Activated CD4-positive, alpha-beta T cell treated with anti-CD3 and anti-CD28 coated beads, Interleukin-2, amount 10 ng/mL, durations not matched to agents 24 days and 14 days (primary cell): ENCODE measurements at places on chromosomes 16 and 17. TPM values are rescaled to one million over a fixed set of nuclear protein-coding genes. Genes with fewer than 3 reads are reported as not detected.
A peak's percentile ranks its signal among the peaks of the same experiment; 100 is the strongest.

DNA sequence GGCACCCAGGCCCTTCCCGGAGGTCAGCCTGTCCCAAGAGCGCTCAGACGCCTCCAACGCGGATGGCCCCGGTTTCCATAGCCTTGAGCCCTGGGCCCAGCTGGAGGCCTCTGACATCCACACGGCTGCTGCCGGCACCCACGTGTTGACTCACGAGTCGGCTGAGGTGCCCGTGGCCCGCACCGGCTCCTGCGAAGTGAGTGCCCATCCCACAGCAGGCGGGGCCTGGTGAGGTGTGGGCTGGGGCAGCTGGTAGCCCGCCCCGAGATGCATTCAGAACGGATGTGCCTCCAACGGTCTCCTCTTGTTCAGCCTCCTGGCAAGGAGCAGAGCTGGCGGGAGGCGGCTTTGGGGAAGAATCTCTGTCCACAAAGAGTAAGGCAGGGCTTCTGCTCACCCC lies 2.7 kb downstream of the WDR90 start:
- DNase-seq: no peak

DNA sequence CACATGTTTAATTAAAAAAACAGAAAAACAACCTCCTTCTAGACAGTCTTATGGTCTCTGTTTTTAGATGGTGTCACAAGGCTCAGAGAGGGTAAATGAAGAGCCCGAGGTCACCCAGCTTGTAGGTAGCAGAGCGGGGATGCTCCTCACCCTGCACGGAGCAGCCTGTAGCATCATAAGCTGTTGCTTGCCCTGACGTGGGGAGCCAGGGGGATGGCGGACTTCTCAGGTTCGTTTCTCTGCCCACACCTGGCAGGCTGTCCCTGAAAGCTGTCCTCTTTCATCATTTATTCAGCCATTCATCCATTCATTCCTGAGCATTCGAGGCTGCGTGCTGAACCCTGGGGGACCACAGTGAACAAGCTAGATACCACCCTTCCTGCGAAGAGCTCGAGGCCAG lies 75.7 kb upstream of the KSR1 start:
- no peak for DNase-seq

GRCh38 chr17:11901931-11902330 lies 95.3 kb downstream of the ZNF18 start:
- DNase-seq: no peak

Gene CHP2
- total RNA-seq: not detected in 2 replicates

DNA sequence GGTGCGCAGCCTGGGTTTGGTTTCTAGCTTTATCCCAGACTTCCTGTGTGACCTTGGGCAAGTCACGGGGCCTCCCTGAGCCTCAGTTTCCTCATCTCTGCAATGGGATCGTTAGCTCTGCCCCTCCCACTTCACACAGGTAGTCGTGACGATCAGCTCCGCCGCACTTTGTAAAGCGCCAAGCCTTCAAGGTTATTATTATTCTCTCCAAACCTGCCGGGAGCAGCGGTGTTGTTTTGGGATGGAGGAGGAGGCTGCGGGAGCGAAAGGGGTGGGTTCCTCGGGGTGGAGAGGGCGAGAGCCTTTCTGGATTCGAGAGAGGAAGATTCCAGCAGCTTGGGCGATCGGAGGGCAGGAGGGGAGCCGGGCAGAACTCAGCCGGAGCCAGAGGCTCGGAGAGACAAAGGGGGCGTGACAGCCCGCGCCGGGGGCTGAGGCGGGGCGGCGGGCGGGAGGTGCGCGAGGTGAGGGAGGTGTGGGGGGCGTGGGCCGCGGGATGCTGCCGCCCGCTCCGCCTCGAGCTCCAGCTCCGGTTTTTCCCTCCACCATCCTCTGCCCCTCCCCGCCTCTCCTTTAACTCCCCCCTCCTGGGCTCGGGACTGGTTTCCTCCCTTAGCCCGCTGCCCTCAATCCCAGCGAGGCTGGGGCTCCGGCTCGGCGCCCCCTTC lies at the start of gene EFNB3:
EFNB3 (plus strand) TSS at position 602 of the 668 bp plus-strand sequence. CDS start 397 bp downstream, outside the sequence.
- DNase-seq: no peak

DNA sequence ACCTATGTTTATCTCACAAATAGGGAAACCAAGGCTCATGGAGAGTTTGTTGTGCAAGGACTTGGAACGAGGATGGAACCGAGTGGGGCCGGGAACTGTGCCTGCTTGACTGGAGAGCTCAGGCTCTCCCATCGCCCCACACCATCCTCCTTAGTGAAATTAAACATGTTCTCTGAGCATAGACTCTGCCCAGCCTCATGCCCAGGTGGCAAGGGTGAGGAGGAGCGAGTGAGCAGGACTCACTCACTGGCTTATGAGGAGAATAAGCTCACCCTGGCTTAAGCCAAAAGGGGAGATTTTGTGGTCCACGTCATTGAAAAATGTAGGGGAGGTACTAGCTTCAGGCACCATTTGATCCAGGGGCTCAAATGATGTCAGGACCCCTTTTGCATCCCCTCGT lies 44.8 kb downstream of the NKD1 start:
- DNase-seq: no peak

DNA sequence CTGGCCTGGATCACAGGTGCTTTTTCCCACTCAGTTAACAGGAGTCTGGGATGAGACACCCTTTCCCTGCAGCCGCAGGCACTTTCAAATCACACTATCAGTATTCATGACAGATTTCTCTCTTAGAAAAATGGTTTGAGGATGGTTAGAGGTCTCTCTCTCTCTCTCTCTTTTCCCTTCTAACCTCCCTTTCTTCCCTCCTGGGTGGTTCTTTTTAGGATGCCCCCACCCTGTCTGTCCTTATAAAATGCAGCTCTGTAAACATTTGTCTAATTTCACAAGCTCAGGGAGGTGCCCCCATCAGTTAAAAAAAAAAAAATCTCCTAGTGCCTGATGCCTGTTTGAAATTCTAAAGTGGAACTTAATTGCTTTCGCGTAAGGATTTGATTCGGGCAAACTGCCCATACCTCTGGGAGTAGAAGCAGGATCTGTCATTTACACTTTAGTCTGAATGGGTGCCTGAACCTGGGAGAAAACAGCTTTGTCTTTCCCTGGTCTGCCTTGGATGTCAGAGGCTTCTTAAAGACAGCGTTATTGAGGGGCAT lies 158.8 kb downstream of the CCDC182 start:
- DNase-seq: no peak

DNA sequence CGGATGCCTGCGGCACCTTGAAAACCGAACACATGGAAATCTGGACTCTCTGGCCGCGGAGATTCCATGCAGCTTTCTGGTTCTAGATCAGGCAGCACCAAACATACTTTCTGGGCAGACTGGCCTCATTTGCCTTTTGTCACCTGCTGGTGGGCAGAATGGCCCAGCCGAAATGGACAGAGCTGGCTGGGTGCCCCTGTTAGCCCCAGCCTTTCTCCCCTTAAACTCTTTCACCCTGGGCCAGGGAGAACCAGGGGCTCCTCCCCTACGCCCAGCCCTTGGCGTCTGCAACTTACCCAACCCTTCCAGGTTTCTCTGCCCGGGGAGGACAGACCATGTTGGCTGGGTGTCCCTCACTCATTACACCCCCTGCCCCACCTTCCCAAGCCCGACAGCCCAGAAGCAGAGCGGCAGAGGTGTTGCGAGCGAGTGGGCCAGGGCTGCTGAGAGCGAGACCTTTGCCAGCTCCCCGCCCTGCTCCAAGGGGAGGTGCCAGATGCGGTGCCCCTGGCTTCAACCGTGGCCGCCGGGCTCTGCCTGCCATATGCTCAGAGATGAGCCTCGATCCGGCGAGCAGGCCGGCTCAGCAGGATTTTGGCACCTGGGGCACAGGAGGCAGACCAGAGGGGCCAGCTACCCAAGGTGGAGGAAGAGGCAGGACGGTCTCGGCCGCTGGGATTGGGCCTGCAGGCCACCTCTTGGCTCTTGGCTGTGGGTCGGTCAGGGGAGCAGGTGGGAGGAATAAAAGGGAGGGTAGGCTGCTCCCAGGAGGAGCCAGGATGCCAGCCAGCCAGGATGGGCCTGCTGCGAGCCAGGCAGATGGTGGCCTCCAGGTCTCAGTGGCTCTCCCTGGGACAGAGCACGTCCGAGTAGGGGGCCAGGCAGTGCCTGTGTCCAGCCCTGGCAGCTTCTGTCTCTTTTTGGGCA lies 191.3 kb downstream of the NTN1 start:
- no peak for DNase-seq

Gene TEX14
- 0.07 TPM in 2 replicates for total RNA-seq

Gene NEUROD2
- total RNA-seq: not detected in 2 replicates

GRCh38 chr17:17119533-17119932 lies 77.3 kb downstream of the MPRIP start:
- DNase-seq: peak; percentile 86

- DNase-seq: peak; percentile 63
Observed at GRCh38 chr17:81854974-81855774, 5.2 kb downstream of the P4HB start.

Gene MAP3K14
- total RNA-seq: 57.4 and 61.0 TPM in 2 replicates

DNA sequence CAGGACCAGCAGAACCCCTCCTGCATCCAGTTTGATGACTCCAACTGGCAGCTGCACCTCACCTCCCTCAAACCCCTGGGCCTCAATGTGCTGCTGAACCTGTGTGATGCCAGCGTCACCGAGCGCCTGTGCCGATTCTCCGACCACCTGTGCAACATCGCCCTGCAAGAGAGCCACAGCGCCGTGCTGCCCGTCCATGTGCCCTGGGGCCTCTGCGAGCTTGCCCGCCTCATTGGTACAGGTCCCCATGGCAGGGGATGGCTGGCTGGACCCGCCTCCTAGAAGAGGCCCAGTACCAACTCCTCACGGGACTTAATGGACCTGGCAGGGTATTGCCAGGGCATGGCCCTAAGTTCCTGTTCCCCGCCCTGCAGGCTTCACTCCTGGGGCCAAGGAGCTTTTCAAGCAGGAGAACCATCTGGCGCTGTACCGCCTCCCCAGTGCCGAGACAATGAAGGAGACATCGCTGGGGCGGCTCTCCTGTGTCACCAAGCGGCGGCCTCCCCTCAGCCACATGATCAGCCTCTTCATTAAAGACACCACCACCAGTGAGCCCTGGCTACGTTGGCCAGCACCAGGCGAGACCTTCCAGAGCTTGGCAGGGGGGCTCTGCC lies 22.7 kb downstream of the CASKIN2 start:
- DNase-seq: no peak

DNA sequence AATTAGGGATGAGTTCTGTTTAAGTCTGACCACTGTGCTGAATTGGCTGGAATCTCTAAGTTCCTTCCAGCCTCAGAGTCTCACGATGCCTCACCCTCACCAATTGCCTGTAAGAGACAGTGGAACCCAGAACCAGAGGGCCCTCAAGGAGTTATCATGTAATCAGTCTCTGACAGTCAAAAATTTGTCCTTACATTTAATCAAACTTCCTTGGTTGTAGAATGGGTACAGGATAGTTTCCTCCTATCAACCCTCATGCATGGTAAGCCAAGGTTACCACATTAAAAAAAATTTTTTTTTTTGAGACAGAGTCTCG lies 83.2 kb downstream of the CDK5R1 start:
- no peak for DNase-seq

Gene EFCAB13
- 1.1 and 1.9 TPM in 2 replicates for total RNA-seq

- no peak for DNase-seq
Observed at GRCh38 chr17:79702550-79703236, 28.1 kb upstream of the ENPP7 start.

- no peak for DNase-seq
Observed at GRCh38 chr16:50678531-50678930, 2.6 kb downstream of the SNX20 start.

DNA sequence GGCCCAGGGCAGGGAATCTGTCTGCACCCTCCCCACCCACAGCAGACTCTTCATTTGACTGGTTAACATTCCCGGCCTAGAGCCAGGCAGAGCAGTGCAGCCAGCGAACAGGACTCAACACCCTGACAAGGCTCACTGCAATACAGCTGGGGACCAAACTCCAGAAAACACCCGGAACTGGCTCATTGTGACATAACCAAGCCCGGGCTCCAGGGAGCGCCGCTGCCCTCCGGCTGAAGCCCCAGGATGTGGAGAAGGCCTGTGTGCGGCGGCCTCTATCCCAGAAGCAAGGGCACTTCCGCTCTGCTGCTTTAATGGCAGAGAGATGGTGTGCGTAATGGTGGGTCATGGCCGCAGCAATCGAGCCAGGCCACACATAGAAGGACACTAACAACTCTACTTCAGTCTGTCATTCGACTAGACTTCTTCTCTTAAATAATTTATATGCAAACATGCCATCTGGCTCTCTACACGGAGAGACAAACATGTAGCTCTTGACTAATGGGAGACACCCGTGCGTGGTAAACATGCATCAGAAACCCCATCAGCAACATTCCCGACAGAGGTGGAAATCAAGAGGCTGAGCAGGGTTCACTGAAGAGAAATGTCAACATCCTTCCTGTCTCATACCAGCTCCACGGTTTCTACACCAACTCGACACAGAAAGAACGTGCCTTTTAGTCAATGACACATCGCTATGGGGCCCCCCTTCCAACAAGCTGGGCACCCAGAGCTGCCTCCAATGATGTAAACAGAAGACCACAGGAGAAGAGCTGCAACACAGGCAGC lies 18.0 kb downstream of the KLHDC4 start:
- DNase-seq: no peak

GRCh38 chr16:84459941-84460405 lies 44.5 kb downstream of the MEAK7 start:
- no peak for DNase-seq

Gene SHISA6
- not detected in 2 replicates for total RNA-seq

DNA sequence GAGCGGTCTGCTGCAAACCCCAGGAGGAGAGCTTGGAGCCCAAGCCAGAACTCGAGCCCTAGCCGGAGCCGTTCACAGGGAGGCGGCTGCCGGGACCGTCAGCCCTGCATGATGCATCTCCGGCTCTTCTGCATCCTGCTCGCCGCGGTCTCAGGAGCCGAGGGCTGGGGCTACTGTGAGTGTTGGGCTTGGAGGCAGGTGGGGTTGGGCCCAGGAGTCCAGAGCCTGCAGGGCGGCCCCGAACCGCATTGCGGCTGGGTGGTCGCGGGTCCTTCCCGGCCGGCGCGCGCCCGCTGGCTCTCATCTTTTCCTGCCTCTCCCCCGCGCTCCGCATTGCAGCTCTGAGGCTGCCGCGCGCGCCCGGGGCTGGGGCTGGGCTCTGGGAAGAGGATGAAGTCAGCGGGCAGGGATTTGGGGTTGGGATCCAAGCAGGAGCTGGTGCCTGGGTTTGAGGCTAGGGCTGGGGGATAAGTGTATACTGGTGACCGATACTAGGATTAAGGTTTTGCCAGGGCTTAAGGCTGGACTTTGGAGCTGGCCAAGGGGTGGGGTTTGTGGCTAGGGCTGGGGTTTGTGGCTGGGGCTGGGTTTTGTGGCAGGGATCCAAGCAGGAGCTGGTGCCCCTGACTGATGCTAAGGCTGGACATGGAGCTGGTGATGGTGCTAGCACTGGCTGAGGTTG lies 532 bp downstream of the CNTNAP1 start:
- peak; percentile 79 for DNase-seq

DNA sequence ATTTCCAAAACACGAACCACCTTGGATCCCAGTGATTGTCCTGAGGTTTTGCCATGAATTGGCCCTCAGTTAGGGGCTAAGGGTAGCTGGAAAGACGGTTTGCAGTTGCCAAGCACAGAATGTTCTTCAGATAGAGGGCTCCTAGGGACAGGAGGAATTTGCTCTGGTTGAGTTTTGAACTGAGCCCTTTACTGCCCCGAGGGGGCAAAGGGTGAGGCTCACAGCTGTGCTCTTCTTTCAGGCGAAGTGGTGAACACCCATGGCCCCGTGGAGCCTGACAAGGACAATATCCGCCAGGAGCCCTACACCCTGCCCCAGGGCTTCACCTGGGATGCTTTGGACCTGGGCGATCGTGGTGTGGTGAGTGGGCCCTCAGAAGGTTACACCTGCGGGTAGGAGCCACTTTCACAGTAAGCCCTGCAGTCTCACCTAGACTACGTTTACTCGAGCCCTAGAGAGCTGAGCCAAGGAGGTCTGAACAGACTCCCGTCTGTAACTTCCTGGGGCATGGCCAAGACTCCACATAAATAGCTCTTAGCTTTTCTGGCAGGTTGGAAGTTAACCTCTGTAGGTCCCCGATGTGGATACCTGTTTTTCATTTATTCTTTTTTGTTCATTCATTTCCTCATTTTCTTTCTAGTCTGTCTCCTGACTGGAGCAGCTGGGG lies 32.5 kb downstream of the NMT1 start:
- no peak for DNase-seq
